ENCODE measurements at places on chromosomes 2 and 18.

GRCh38 chr2:9908639-9909038 lies 42.9 kb upstream of the GRHL1 start:
- DNase-seq, result no peak

DNA sequence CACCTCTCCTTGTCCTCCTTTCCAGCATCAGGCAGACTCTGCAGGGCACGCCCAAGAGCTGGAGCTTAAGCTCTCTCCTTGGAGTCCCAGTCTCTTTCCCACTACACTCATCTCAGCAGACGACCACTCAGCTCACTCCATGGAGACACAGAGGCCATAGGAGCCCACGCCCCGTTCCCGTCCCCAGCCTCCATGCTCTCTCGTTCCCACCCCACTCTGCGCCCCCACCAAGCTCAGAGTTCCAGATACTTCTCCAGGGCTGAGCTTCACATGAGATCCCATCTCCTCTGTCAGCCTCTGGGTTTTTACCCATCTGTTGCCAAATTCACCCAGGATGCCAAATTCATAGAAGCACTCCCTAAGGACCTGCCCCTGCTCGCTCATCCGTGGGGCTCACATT lies 87.3 kb downstream of the MALT1 start:
- DNase-seq, result no peak

DNA sequence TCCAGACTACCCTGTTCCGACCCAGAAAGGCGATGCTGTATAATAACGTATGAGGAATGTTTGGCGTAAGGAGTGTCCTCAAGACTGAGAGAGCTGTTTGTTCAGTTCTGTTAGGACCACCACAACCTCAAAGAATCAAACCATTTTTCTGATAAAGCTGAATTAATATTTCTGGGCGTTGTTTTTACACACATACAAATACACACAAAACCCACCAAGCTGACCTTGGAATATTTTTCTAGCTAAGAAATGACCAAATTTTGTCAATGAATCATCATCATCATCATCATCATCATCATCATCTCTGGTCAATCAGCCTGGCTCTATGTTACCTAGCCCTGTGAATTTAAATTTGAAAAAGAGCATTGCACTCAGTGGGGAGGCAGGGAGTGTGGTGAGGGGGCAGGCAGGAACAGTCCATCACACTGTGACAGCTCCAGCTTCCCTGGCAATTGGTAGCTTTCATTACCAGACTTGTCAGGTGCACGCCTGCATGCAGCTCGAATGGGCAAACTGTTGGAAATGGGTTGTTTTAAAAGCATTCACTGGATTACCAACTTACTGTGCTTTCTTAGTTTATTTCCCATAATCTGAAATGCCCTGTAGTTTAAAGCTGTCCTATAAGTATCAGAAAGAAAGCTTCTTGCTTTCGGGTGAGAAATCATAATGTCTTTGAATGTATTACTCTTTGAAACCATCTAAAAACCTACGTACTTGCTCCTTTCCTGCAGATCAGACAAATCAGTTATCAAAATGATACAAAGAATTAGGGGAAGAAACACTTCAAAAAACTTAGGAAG lies 6.9 kb upstream of the POU3F3 start:
- no peak for DNase-seq

DNA sequence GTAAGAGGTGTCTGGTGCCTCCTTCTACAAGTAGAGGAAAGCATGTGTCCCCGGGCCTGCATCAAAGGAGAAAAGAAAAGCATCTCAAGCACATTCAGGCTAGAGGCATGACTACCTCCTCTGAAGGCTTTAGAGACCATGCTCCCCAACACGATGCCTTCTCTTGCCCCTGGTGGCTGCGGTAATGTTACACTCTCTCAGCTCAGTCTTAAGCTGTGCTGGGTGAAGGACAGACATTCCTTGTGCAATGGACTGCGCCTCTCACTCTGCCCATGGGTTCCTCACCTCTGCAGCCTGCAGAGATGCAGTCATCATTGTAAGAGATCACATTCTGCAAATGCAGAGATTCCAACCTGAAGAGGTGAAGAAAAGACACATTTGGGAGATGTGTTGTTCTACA lies 148.2 kb upstream of the HNRNPA3 start:
- DNase-seq, result no peak

- DNase-seq, result no peak
These were observed 7.9 kb upstream of the INPP4A start for GRCh38 chr2:98436734-98437133.
